ENCODE measurements at places on chromosomes 5 and 9. TPM values are rescaled to one million over a fixed set of nuclear protein-coding genes. Genes with fewer than 3 reads are reported as not detected.

DNA sequence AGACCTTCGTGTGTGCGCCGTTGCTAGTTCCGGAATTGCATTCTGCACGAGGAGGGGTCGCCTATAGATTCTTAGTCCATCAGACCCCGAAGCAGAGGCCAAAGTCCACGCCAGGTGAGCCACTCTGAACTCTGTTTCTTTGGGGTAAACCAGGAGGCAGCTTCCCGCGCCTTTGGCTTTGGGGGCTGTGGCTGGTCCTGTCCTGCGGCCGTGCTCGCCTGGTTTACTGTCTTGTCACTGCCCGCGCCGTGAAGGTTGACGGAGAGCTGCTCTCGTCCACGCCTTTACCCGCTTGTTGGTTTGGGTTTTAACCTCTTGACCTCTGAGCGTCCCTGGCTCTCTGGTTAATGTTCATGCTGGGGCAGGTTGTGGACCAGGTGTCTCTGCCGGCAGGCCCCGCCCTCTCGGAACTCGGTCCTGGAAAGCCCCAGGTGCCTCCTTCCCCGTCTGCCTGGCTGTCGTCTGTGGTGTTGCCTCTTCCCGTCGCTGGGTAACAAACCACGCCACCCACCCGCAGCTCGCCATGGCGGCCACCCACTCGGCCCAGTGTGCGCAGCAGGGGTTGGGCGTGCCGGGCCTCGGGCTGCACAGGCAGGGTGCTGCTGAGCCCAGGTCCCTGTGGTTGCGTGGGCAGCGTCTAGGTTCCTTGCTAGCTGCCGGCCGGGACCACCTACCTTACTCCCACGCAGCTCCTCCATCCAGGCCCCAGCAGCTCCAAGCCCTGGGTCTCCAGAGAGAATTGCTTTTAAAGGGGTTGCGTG, 44.6 kb upstream of the CACNA1B start:
- no peak for DNase-seq

DNA sequence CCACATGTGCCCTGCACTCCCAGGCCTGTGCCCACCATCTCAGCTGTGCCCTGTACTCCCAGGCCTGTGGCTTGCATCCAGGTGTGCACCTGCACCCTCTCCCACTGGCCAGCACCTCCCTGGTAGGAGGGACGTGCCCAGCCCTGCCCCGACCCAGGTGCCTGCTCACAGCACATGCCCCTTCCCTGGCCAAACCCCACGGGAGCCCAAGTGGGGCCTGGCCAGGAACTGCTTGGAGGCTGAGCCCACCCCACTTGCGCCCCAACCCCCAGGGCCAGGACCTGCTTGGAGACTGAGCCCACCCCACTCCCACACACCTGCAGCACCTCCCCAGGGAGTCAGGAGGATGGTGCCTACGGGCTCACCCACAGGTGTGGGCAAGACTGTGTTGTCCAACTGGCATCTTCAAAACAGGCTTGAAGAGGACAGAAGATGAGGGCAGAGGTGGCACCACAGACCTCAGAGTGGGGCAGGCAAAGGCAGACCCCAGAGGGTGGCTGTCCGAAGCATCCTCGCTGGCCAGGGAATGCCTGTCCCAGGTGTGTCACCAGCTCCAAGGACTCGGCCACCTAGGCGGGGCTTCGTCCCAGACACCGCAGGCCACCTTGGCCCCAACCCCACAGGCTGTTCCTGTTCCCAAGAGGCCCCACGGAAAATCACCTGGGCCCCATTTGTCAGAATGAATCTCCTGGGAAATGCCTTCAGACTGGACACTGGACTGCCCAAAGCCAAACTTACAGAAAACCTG, 10.8 kb downstream of the ZDHHC11B start:
- DNase-seq, result no peak

DNA sequence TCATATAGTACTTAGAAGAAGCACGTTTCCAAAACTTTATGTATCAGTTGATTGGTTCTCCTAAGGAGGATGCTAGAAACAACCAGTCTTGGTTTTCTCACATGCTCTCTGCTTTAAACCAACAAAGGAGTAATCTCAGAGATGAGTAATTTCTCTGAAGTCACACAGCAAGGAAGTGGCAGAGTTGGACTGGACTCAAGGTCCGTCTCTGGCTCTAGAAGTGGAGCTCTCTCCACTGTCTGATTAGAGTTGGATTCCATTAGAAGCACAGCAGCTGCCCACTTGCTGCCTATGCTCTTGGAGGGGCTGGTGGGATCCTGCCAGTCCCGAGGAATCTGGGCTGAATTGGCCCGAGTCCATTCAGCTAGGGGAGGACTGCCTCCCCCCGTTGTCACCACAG, 21.0 kb downstream of the RALGPS1 start:
- no peak for DNase-seq

The ARAP3 gene
- 3.6 TPM for total RNA-seq

The FBP2 gene
- total RNA-seq, result not detected

The TYRP1 gene
- 0.52 TPM for total RNA-seq

The PRRC2B gene
- 30.2 TPM for total RNA-seq

All from renal cortical epithelial cell (primary cell).